Right forelimb (tissue), 1 donor: ENCODE measurements at places on chromosomes 7 and 10.

DNA sequence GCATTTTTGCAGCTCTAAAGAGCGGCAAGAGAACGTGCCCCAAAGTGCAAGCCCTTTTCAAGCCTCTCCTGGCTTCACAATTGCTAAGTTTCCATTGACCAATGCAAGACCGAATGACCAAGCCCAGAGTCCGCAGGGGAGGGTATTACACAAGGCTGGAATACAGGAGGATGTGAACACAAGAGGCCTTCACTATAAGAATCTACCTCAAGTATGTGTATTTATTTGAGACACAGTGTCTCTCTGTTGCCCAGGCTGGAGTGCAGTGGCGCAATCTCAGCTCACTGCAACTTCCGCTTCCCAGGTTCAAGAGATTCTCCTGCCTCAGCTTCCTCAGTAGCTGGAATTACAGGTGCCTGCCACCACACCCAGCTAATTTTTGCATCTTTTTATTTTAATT is 22.2 kb upstream of the TPST1 start:
- no peak for DNase-seq

- no peak for DNase-seq
Measured at GRCh38 chr7:44733708-44734481, 14.8 kb upstream of the ZMIZ2 start.

DNA sequence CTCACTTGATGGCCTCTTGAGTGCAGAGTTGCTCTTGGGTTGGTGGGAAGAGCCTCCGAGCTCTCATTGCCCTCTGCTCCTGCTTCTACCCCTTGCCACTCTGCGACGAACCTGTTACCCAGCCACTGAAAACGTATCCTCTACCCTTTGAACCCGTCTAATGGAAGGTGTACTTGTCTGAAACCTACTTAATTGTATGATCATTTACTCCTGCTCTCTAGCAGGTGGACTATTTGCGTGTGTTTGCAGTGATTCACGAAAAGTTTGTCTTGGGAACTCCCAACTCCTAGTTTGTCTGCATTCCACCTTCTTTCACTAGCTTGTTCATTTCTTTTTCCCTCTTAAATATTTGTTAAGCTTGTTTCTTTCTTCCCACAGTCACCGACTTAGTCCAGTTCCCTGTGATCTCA is 503 bp downstream of the CROT start:
- no peak for DNase-seq

DNA sequence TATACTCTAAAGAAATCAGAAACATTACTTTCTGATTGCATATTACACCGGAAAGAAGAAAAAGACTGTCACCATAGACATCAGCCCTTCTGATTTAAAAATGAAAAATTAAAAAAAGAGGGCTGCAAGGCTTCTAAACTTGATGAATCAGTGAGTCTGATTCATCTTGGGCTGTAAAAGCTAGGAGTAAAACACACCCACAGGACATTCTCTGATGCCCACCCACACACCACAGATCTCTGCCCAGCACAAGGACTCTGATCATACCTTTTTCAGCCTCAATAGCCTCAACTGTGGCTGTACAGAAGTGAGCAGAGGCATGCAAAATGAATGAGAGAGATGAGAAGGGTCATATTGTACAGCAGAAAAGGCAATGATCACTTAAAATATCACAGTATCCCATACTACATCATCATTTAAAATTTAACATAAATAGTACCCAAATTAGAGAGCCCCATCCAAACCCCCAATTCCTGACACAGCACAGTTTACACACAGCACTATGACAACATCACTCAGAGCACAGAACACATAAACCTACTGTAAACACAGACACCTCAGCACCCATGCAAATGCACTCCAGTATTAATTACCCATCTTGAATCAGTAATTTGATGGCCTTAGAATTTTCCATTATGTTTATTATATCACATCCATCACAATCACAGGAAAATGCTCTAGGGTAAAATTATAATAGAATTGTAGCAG is 6.4 kb upstream of the MSS51 start:
- DNase-seq = no peak

GRCh38 chr10:71830726-71831125 is 20.3 kb downstream of the PSAP start:
- no peak for DNase-seq

DNA sequence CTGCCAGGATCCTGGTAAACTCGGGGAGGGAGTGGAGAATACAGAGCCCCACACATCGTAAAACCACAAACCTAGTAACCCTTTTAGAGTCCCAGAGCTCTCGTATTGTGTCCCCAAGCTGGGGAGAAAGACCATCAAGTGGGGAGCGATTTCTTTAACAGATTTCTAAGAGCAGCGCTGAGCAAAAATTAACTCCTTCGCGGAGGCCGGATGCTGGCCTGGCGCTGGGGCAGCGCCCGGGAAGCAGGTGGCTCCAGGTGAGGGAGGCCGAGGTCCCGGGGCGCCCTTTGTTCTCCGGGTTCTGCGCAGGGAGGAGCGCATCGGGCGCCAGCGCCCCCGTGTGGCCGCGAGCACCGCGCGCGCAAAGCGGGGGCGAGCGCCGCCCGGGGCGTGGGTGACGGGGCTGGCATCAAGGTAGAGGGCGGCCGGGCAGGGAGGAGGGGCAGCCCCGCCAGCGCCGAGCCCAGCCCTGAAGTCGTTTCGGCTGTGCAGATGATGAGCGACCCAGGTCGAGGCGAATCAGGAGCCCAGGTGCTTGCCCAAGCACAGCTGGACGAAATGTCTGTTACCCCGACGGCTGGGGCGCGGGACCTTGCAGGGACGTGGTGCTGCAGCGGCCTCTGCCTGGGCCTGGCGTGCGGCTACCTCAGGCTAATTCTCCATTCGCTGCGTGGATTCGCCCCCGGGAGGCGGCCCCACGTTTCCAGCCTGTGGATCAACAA is 10.4 kb upstream of the FGFR2 start:
- peak; percentile 73 for DNase-seq

GRCh38 chr7:23135755-23136154 is 30.2 kb downstream of the KLHL7 start:
- DNase-seq = no peak

DNA sequence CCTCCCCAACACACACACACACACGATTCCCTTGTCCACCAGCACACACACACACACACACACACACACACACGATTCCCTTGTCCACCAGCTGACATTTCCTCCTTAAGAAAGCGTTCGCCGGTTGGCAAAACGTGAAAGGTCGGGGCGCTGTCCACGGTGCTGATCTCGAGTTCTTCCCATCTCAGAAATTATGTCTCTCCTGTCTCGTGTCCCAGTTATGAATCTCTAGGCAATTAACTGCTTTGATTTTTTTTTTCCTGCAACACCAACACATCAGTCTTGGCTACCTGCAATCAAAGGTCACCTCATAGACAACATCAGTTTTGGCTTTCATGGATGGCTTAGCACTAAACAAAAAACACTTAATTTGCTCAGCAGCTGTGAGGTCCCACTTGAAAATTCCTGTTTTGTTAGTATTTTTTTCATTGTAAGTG is 1.9 kb downstream of the INA start:
- peak; percentile 77 for DNase-seq

- no peak for DNase-seq
Measured at GRCh38 chr10:73439055-73439454, 5.7 kb upstream of the MSS51 start.

DNA sequence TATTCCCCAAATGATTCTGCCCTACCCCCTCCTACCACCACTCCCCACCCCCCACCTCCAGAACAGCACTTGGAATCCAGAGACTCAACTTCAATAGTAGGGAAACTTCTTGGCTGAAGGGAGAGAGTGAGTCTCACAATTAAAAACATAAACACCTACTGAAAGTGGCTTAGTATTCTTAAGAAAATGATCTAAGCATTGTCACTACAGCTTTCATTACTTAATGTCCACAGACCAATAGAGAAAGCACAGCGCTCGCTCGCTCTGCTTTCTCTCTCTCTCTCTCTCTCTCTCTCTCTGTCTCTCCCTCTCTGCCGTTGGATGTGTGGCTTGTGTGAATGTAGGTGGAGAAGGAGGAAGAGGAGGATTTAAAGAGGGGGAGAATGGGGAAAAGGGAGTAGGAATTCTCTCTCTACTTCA is 1.5 kb upstream of the SEMA3A start:
- DNase-seq = peak; percentile 45

DNA sequence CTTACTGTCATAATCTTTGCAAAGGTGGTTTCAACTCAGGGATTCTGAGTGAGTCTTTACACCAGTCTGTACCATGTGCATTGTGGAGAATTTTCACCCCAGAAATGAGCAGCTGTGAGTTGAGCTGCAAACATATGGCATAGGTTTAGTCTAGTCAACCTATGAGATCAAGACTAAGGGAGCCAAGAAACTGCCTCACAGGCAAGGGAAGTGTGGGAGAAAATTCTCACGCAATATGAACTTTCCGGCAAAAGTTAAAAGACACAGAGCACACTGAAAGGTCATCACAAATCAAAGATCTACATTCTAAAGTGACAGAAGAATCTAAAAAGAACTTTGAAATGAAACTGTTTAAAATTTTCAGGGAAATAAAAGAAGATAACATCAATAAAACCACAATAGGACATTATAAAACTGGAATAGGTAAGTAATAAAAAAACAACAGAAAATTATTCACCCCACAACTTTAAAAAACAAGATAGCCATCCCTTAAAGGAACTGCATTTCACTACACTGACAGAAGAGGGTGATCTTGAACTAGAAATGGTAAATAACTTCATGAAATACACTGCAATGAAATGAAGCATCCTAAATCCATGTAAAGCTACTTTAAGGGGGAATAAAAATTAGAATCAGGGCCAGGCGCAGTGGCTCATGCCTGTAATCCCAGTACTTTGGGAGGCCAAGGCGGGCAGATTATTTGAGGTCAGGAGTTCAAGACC is 63.5 kb downstream of the LGI1 start:
- DNase-seq = no peak

GRCh38 chr7:151579644-151580043 is 59.9 kb upstream of the RHEB start:
- no peak for DNase-seq

- DNase-seq = no peak
Measured at GRCh38 chr10:2326411-2326810, 589.1 kb upstream of the ADARB2 start.
